Stimulated activated naive CD4-positive, alpha-beta T cell (primary cell): ENCODE measurements at places on chromosomes 11 and 22.
A peak's percentile ranks its signal among the peaks of the same experiment; 100 is the strongest.

DNA sequence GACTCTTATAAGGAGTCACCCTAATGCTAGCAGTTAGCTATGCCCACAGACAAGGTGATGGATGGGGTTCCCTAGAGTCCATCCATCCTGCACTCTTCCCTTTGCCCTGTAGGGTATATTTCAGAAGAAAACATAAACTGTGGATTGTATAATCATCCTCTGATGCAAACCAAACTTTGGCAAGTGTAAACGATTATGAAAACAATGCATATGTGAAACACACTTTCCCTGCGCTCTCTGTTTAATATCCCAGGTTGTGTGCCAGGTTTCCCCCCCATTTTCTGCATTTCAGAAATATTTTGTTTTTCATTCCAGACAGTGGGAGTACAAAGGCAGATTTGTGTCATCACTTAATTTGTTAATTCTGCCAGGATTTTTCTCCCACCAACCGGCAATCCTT, 110.0 kb downstream of the LDLRAD3 start:
- no peak for DNase-seq

DNA sequence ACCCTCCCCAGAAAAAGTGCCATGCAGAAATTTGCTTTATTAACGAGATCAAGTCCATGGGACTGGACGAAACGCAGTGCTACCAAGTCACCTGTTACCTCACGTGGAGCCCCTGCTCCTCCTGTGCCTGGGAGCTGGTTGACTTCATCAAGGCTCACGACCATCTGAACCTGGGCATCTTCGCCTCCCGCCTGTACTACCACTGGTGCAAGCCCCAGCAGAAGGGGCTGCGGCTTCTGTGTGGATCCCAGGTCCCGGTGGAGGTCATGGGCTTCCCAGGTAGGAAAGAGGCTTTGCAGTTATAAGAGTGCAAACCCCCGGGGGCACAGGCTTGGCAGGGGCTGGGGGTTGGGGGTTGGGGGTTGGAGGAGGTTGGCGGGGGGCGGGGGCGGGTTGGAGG, 4.2 kb downstream of the APOBEC3H start:
- no peak for DNase-seq

- DNase-seq, result peak; percentile 35
These were observed 935 bp downstream of the ZNF143 start for GRCh38 chr11:9461760-9462134.

DNA sequence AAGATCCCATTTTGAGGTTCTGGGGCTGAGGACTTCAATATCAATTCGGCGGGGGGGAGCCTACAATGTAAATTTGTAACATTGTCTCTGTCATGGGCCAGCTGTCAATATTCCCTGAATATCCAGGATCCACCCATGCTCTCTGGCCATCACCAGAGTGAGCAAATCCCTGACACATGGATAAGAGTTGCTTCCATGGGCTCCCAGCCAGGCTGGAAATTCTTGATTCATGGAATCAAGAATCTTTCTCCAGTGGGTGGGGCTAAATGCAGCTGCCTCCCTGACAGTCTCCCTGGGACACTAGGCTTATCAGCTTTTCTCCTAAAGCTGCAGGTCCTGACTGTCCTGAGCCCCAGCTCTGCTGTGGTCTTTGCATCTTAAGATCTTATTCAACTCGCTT, 86.9 kb upstream of the IGLL5 start:
- no peak for DNase-seq

GRCh38 chr11:83011333-83012167, 60.1 kb downstream of the RAB30 start:
- DNase-seq, result no peak

DNA sequence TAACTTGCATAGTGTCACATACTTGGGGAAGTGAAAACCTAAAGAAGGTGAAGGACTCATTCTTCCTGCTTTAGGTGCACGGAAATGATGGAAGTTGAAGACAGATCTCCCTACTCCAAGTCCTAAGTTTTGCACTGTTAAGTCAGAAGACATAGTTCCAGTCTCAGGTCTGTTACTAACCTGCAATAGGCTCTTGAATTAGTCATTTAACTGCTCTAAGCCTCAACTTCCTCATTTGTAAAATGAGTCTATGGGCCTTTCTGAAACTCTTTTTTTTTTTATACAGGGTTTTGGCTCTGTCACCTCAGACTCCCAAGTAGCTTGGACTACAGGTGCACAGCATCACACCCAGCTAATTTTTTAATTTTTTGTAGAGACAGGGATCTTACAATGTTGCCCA, 30.8 kb upstream of the POU2AF1 start:
- DNase-seq, result no peak

DNA sequence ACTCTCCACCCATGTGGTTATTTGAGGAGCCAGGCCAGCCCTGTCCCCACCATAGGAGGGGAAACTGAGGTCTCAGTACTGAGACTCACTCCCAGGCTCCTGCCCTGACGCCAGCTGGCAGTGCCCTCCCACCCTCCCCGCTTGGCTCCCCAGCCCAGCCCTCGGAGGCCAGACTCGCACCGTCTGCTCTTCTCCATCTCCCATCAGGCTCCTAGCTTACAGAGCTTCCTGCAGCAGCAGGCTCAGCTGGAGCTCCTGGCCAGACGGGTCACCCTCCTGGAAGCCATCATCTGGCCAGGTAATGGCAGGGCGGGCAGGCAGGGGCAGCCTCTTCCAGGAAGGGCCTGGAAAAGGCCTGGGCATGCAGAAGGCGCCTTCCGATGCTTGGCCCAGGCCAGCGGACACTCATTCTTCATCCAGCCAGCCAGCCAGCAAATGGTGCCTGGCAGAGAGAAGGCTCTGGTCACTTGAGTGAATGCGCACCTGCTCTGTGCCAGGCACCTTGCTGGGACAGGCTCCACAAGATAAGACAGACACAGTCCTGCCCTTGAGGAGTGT, 12.6 kb downstream of the RHBDD3 start:
- DNase-seq, result no peak
